ENCODE measurements at places on chromosomes 11 and 22.

GRCh38 chr22:20092477-20092854 is 12.4 kb downstream of the DGCR8 start:
- DNase-seq = no peak

- no peak for DNase-seq
Observed at GRCh38 chr11:132579136-132579535, 953.2 kb downstream of the OPCML start.

GRCh38 chr11:118435290-118435892 is 901 bp upstream of the KMT2A start:
- DNase-seq = no peak

DNA sequence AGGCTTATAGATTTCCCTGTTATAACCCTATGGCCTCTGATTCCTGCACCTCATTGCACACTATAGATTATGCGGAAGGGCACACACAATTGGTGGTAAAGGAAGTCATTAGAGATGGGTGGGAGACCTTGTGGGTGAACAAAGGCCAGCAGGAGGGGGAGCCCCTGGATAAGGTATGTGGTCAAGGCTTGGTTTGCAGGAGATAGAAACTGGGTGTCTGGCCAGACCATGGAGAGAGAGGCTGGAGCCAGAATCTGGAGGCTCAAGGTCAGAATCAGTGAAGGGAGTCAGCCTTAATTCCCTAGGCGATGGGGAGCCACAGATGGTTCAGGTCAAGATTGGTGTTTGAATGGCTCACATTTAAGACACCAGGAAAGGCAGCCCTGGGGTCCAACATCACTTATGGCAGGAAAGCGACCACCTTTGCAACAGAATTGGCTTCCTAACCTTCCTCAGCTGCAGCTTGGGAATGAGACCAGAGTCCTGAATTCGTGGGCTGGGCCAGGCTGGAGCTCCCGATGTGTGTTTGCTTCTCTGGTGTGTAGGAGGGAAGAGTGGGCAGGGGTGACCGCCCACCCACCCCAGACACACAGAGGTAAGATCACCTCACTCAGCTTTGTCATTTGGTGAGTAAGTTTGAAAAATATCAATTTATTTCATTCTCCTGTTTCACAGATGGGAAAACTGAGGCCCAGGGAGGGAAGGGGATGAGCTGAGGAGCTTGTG is 22.7 kb upstream of the SCUBE1 start:
- DNase-seq = no peak

DNA sequence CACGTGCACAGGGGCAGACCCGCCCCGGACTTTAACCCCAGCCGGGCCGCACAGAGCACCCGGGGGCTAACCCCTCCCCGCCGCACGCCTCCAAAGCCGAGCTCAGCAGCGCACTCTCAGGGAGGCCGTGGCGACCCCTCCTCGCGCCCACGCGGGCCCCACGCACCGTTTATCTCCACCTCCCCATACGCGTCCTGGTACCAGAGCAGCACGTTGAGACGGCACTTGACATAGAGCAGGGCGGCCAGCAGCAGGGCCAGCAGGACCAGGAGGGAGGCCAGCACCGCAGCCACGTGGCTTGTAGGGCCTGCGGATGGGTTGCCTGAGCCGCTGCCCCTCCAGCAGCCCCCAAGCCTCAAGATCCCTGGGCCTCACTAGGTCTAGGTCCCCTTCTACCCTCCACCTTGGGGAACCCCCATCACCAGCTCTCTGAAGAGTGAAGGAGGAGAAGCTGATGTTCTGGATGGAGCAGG is 7.1 kb downstream of the SIGIRR start:
- no peak for DNase-seq

DNA sequence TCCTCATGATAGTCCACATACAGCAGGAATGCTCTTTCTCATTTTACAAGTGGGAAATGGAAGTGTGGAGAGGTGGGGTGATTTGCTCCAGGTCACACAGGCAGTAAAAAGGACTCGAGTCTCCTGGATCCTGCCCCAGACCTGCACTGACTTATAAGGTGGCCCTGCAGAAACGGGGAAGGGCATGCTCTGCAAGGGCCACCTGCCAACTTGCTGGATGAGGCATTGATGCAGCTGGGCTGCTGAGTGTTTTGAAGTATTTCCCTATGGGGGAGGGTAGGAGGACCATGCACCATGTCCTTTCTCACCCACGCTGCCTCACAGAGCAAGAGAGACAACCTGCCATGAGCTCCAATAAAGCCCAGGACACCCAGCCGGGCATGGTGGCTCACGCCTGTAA is 36.9 kb downstream of the OR6Q1 start:
- DNase-seq = no peak

- peak; percentile 63 for DNase-seq
Observed at GRCh38 chr11:77287615-77288273, 13.7 kb downstream of the GDPD4 start.

- DNase-seq = no peak
Observed at GRCh38 chr22:31253949-31254348, 38.3 kb downstream of the PIK3IP1 start.

- DNase-seq = no peak
Observed at GRCh38 chr11:33532720-33533385, 167.8 kb downstream of the C11orf91 start.

GRCh38 chr22:20088263-20088648 is 8.2 kb downstream of the DGCR8 start:
- DNase-seq = no peak

GRCh38 chr11:133985981-133986944 is 29.5 kb upstream of the IGSF9B start:
- no peak for DNase-seq

DNA sequence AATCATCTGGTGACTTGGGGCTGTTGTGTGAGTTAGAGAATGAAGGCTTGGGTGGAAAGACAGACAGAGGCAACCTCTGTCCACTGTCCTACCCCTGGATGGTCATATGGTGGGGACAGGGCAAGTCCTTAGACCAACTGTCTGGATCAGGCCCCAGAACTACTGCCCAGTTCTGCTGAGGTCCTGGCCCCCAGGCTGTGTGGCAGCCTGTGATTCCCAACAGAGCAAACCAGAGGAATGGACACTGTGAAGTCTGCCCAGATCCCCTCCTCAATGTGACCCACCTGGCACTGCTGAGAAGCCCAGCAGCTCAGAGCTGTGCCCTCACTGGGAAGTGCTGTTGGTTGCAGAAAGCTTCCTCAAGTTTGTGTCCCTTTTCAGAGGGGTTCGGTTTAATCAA is 69.0 kb downstream of the GGTLC2 start:
- DNase-seq = no peak
